ENCODE measurements at places on chromosomes 12 and 14. TPM values are rescaled to one million over a fixed set of nuclear protein-coding genes. Genes with fewer than 3 reads are reported as not detected.
A peak's percentile ranks its signal among the peaks of the same experiment; 100 is the strongest.

The BATF gene
- total RNA-seq, result 37.3 TPM

DNA sequence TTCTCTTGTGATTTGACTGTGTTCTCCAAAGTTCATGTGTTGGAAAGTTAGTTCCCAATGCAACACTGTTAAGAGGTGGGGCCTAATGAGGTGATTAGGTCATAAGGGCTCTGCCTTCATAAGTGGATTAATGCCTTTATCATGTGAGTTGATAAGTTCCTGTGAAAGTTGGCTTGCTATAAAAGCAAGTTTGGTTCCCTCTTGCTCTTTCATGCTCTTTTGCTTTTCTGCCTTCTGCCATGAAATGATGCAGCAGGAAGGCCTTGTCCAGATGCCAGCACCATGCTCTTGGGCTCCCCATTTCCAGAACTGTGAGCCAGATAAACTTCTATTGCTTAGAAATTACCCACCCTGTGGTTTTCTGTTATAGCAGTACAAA lies 41.9 kb downstream of the SLC16A7 start:
- peaks cover 6% of the 10 kb centered on the region for H3K4me1 ChIP-seq
- H3K27ac ChIP-seq, result no peak overlapping the region
- H3K36me3 ChIP-seq, result no peaks in the 10 kb centered on the region
- no peak for DNase-seq

DNA sequence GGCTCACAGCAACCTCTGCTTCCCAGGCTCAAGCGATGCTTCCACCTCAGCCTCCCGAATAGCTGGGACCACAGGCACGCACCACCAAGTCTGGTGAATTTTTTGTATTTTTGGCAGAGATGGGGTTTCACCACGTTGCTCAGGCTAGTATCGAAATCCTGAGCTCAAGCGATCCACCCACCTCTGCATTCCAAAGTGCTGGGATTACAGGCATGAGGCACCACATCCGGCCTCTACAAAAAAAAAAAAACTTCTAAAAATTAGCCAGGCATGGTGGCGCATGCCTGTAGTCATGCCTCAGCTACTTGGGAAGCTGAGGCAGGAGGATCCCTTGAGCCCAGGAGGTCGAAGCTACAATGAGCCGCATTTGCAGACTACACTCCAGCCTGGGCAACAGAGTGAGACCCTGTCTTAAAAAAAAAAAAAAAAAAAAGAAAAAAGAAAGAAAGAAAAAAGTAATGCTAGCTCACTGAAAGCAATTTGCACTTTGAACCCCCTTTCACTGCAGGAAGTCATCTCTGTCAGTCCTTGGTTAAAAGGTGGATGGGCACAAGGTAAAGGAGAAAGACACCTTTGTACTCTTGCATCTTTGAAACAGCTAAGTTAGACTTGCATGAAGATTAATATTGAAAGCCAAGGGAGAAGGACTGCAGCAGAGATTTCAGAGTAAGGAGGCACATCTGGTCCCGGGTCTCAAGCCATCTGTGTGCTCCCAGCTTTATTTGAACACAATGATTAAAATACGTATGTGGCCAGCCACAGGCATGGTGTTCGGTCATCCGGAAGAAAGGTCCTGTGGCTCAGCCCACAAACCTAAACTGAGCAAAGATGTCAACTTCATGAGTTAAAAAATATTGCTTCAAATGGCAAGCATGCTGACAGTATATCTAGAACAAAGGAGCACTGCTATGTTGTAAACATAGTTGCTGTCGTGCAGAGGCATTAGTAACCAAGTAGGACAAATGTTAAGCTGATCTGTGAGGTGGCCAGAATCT lies 103.8 kb upstream of the HMGA2 start:
- H3K4me1 ChIP-seq, result no peaks in the 10 kb centered on the region
- no peak overlapping the region for H3K4me3 ChIP-seq
- peaks cover 18% of the 10 kb centered on the region for H3K27me3 ChIP-seq
- no peaks in the 10 kb centered on the region for H3K36me3 ChIP-seq
- no peak overlapping the region for H3K27ac ChIP-seq
- no peak for DNase-seq

DNA sequence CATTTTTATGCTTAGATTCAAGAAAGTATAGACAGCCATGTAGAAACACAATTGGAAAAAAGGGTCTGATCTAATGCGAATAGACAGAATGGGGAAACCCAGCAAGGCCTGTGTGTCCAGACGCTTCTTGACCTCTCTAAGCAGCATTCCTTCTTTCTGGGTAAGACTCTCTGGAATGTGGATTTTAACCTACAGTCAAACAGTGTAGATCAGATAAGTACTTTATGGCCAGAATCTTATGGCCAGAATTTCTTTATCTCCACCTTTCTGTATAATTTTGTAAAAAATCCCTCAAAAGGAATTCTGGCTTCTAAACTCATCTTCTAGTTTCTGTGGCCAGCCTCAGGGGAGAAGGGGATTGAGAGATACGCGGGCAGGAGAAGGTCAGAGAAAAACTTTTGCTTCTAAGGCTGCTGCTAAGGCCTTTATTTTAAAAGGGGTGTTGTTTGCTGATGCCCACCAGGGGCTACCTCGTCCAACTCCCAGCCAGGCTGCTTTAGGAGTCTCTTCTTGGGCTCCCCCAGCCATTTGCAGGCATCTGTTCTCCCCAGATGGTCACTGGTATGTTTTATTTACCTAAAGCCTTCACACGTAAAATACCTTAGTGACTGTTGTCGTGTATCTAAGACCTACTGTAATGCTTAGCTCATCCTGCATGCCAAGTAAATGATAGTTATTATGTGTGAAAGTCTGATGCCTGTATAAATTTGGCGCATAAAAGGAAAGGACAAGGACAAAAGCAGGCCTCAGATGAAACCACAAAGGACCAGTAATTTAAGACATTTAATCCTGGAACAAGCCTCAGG lies 68.4 kb downstream of the ANO6 start:
- H3K4me1 ChIP-seq, result peaks cover 13% of the 10 kb centered on the region
- H3K36me3 ChIP-seq, result no peaks in the 10 kb centered on the region
- no peak overlapping the region for H3K4me3 ChIP-seq
- DNase-seq, result no peak
- no peaks in the 10 kb centered on the region for H3K27me3 ChIP-seq
- H3K27ac ChIP-seq, result peak overlapping the region; percentile 68

GRCh38 chr12:54227376-54227775 lies 38.6 kb upstream of the SMUG1 start:
- no peaks in the 10 kb centered on the region for H3K4me1 ChIP-seq
- no peak overlapping the region for H3K27ac ChIP-seq
- DNase-seq, result no peak
- no peaks in the 10 kb centered on the region for H3K36me3 ChIP-seq
- H3K27me3 ChIP-seq, result no peaks in the 10 kb centered on the region
